ENCODE measurements at places on chromosomes 4 and X.
A peak's percentile ranks its signal among the peaks of the same experiment; 100 is the strongest.

GRCh38 chr4:181952478-181952877 is 290.7 kb upstream of the TENM3 start:
- DNase-seq, result no peak

DNA sequence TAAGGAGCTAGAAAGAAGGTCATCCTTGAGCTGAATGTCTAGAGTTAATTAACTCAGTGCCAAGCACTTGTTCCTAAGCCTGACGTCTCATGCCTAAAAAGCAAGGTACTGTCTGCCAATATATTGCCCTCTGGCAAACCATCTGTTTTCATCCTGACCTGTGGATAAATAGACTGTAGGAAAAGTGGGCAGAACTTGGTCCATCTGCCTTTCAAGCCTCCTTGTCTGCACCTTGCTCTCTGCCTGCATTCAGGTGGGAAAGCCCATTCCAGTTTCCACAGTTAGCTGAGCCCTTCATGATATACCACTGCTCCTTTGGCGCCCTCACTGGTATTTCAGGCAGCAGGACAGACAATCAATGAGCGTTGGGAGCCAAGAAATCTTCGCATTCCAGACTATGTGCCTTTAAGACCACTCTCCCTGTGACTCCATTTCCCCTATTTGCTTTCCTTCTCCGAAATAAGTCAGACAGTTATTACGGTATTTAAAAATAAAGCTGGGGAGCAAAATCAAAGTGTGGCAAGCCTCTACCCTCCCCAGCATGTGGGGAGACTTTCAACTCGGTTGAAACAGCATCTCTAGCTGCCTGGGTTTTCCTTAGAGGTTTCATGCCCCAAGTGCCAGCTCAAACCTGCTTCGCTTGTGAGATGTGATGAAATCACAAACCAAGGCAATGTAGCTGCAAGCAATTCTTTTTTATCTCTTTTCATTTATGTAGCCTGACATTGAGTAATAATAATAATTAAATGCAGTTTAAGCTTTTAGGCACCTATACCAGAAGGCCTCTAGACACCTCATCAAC is 2.5 kb upstream of the CCDC149 start:
- DNase-seq, result no peak

GRCh38 chr4:54737421-54737820 is 79.7 kb downstream of the KIT start:
- DNase-seq, result no peak

GRCh38 chrX:1244164-1245076 is 24.2 kb upstream of the CSF2RA start:
- DNase-seq, result peak; percentile 5

GRCh38 chr4:175373031-175373430 is 439.0 kb downstream of the GPM6A start:
- DNase-seq, result no peak

DNA sequence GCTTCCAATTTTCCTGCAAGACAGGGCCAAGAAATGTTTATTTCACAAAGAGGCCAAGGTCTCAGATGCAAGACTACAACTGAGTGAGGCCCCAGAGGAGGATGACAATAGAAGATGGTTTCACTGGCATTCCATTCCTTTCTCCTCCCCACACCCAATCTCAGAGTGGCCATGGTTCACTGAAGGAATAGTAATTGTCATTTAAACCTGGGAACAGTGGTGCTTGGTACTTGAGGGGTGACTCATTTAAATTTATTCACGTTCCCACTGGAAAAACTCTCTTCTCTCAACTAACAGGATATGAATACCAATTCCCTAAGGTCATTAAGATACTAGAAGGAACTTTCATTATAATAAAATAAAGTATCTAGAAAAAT is 35.3 kb upstream of the CXCL8 start:
- DNase-seq, result no peak

DNA sequence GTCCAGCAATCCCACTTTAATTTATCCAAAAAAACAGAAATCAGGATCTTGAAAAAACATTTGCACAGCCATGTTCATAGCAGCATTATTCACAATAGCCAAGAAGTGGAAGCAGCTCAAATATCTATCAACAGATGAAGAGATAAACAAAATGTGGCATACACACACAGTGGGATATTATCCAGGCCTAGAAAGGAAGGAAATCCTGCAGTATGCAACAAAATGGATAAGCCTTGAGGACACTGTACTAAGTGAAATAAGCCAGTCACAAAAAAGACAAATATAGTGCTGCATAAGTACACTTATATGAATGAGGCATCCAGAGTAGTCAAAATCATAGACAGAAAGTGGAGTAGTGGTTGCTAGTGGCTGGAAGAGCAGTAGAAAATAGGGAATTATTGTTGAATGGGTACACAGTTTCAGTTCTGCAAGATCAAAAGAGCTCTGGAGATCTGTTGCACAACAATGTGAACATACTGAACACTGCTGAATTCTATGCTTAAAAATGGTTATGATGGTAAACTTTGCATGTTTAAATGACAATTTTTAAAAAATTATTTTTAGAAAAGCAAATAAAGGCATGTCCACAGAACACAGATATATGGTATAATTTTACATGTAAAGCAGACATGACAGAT is 25.6 kb downstream of the CHM start:
- no peak for DNase-seq

- DNase-seq, result no peak
Measured at GRCh38 chrX:42955349-42955748, 177.4 kb upstream of the PPP1R2C start.

GRCh38 chr4:177696438-177696966 is 254.3 kb upstream of the AGA start:
- DNase-seq, result no peak
